ENCODE measurements at places on chromosomes 16 and 17.

DNA sequence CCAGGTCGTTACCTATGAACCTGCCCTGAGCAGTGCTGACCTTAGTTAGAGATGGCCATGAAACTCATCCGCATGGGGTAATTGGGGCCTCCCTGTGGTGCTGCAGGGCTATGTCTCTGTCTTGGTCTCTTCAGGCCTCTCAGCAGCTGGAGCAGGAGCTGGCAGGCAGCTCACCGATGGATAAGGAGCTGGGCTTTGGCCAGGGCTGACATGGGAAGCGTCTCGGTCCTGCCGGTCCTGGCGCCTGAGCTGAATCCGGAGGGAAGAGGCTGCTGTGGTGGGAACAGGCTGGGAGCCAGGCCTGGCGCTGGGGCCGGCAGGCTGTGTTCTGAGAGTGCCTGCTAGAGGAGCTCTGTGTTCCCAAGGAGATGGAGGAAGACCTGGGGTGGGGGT is 10.1 kb downstream of the IL32 start:
- no peaks in the 10 kb centered on the region for H3K4me1 ChIP-seq
- no peaks in the 10 kb centered on the region for H3K36me3 ChIP-seq
- no peak overlapping the region for H3K4me3 ChIP-seq
- DNase-seq, result no peak

DNA sequence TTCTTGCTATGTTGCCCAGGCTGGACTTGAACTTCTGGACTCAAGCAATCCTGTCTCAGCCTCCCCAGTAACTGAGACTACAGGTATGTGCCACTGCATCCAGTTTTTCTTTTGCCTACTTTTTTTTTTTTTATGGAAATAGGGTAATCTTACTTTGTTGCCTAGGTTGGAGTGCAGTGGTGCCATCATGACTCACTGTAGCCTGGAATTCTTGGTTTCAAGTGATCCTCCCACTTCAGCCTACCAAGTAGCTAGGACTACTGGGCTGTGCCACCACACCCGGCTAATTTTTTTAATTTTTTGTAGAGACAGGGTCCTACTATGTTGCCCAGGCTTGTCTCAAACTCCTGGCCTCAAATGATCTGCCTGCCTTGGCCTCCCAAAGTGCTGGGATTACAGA is 10.0 kb downstream of the LRRC36 start:
- H3K27me3 ChIP-seq, result no peaks in the 10 kb centered on the region
- no peak overlapping the region for H3K4me3 ChIP-seq
- no peaks in the 10 kb centered on the region for H3K36me3 ChIP-seq
- DNase-seq, result peak; percentile 15

GRCh38 chr16:75099075-75099667 is 17.4 kb downstream of the LDHD start:
- no peaks in the 10 kb centered on the region for H3K4me1 ChIP-seq
- H3K27ac ChIP-seq, result no peak overlapping the region
- no peaks in the 10 kb centered on the region for H3K27me3 ChIP-seq
- H3K4me3 ChIP-seq, result no peak overlapping the region
- no peaks in the 10 kb centered on the region for H3K36me3 ChIP-seq

GRCh38 chr17:54269881-54270280 is 447.2 kb downstream of the KIF2B start:
- no peak overlapping the region for H3K4me3 ChIP-seq
- no peaks in the 10 kb centered on the region for H3K4me1 ChIP-seq
- H3K27ac ChIP-seq, result no peak overlapping the region
- no peaks in the 10 kb centered on the region for H3K27me3 ChIP-seq
- DNase-seq, result no peak
- no peaks in the 10 kb centered on the region for H3K36me3 ChIP-seq

DNA sequence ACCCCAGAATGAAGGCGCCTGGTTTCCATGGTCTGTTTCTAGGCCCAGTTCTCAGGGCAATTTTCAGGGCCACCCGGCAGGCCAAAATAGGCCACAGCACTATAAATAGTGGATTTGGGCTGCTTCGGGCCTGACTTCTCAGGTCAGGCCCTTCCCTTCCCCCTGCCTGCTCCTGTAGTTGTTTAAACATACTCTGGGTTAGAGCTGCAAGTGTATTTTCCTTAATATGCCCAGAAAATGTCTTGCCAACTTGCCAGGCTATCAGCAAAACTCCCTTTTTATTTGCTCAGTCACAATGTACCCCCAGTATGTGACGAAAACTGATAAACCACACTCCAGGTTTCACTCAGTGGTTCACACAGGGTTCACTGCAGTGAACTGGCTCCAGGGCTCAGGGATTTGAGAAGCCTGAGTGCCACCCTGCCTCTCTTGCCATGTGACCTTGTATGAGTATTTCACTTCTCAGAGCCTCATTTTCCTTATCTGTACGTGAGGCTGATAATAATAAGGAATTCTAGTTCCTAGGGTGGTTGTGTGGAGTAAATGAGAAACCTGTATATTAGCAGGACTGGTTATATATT is 76.5 kb downstream of the GPRC5B start:
- no peaks in the 10 kb centered on the region for H3K27me3 ChIP-seq
- no peak overlapping the region for H3K4me3 ChIP-seq
- no peak overlapping the region for H3K27ac ChIP-seq
- H3K36me3 ChIP-seq, result no peaks in the 10 kb centered on the region
- peaks cover 10% of the 10 kb centered on the region for H3K4me1 ChIP-seq

DNA sequence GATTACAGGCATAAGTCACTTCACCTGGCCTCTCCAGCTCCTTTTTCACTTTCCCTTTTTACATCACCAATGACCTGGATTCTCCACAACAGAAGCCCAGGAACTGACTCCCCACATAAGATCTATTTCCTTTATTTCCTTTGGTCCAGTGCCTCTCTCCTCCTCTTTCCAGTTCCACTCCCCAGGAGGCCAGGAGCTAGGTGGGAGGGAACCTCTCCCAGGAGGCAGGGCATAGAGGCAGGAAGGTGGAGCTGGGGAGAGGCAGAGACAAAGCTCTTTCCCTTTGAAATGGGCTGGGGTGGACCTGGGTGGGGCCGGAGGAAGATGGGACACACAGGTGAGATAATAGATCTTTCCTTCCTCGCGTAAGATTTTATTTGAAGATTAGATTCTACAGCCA is 318.3 kb upstream of the TNRC6C start:
- no peak overlapping the region for H3K27ac ChIP-seq
- no peak overlapping the region for H3K4me3 ChIP-seq
- no peak for DNase-seq
- no peaks in the 10 kb centered on the region for H3K36me3 ChIP-seq
- no peaks in the 10 kb centered on the region for H3K4me1 ChIP-seq
- peaks cover 46% of the 10 kb centered on the region for H3K27me3 ChIP-seq

DNA sequence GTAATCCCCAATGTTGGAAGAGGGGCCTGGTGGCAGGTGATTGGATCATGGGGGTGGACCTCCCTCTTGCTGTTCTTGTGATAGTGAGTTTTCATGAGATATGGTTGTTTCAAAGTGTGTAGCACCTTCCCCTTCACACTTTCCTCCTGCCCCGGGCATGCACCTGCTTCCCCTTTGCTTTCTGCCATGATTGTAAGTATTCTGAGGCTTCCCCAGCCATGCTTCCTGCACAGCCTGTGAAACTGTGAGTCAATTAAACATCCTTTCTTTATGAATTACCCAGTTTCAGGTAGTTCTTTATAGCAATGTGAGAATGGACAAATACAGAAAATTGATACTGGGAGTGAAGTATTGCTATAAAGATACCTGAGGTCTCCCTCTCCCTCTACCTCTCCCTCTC is 29.4 kb downstream of the RNF112 start:
- no peak for DNase-seq
- no peaks in the 10 kb centered on the region for H3K27me3 ChIP-seq
- no peaks in the 10 kb centered on the region for H3K4me1 ChIP-seq
- H3K4me3 ChIP-seq, result no peak overlapping the region
- no peak overlapping the region for H3K27ac ChIP-seq

DNA sequence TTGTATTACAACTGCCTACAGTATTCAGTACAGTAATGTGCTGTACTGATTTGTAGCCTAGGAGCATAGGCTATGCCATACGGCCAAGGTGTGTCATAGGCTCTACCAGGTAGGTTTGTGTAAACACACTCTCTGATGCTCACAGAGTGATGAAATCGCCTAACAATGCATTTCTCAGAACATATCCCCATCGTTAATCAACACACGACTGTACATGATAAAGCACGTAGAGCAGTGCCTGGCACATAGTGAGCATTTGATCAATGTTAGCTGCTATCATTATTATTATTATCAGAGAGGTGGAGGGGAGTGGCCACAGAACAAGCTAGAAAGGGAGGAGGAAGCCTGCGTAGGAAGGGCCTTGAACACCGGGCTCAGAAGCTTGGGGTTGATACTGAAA is 81.1 kb upstream of the LHX1 start:
- H3K27ac ChIP-seq, result no peak overlapping the region
- no peak overlapping the region for H3K4me3 ChIP-seq
- peaks cover 10% of the 10 kb centered on the region for H3K27me3 ChIP-seq
- DNase-seq, result no peak

DNA sequence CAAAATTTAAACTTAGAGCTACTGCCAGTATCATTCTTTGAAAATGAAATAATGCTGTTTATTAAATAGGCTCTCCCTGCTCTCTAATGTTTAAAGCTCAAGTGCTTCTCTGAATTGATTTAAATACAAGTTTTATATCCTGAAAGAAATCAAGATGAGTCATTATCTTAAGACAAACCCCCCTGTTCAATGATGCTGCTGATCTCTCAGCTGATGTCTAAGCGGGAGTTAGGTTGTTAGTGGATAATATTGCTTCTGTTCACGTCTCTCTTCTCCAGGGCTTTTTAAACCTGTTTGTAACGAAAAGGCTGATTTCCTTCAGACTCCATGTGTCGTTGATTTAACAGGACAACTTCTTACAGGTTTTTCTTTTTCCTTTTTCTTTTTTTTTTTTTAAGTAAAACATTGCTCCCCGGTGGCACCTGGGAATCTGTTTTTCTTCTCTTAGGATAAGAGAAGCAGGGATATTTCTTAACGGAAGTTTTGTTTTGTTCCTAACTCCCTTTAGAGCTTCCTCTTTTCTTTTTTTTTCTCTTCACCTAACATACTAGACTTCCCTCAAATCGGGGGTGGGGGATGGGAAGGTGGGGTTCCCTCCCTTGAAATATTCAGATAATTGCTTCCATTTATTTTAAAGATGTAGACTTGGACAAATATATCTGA is 807 bp upstream of the LYRM9 start:
- H3K27ac ChIP-seq, result no peak overlapping the region
- H3K27me3 ChIP-seq, result peaks cover 8% of the 10 kb centered on the region
- no peaks in the 10 kb centered on the region for H3K36me3 ChIP-seq
- peak; percentile 22 for DNase-seq
- peaks cover 6% of the 10 kb centered on the region for H3K4me1 ChIP-seq
- H3K4me3 ChIP-seq, result no peak overlapping the region

DNA sequence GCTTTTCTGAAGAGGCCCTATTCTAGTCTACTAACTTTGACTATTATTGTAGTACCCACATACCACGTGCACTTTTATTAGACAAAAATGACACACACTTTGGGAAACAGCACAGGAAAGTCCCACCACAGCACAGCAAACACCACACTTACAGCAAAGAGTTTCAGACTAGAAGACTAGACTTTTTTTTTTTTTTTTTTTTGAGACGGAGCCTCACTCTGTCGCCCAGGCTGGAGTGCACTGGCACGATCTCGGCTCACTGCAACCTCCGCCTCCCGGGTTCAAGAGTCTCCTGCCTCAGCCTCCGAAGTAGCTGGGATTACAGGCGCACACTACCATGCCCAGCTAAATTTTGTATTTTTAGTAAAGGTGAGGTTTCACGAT is 20.1 kb downstream of the YWHAE start:
- H3K4me1 ChIP-seq, result peaks cover 62% of the 10 kb centered on the region
- H3K27ac ChIP-seq, result peak overlapping the region; percentile 31
- DNase-seq, result peak; percentile 50
- H3K36me3 ChIP-seq, result no peaks in the 10 kb centered on the region
- no peaks in the 10 kb centered on the region for H3K27me3 ChIP-seq

GRCh38 chr17:1145311-1145986 is 34.3 kb downstream of the ABR start:
- DNase-seq, result no peak
- no peak overlapping the region for H3K27ac ChIP-seq
- no peaks in the 10 kb centered on the region for H3K36me3 ChIP-seq

DNA sequence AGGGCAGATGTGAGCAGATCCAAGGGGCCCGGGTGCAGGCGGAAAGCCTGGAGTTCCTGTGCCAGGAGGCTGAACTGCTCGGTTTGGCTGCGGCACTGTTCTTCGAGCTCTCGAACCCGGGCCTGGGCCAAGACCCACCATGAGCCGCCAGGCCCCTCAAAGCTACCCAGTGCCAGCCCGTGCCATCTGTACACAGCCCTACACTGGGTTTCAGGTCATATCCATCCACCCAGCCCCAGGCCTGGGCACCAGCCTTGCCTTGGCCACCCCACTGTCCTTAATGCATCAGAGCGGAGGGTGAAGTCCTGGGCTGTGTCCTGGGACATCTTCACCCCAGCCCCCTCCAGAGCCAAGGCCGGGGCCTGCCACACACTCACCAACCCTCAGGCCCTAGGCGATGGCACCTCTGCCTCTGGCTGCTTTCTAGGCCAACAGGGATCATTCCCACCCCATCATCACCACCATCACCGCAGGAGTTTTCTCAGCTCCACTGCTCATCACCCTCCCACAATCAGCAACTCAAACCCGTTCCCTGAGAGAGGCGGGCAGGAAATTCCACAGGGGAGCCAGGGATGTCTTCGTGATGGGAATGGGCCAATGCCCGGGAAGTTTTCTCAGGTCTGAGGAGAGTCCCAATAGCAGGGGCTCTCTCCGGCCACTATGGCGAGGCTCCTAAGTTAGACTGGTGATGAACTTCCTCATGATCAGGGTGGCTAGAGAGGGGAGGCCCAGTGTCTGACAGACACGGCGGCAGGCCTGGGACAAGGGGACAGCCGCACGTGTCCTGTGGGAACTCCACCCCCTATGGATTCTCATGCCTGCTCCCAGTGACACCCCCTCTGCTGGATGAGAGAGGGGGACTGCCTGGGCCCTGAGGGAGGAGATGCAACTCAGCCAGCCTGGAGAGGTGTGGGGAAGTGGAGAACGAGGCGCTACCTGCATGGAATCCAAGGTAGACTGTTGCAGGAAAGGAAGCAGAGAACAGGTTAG is 9.1 kb downstream of the TSPOAP1 start:
- H3K4me1 ChIP-seq, result no peaks in the 10 kb centered on the region
- H3K4me3 ChIP-seq, result no peak overlapping the region
- no peaks in the 10 kb centered on the region for H3K27me3 ChIP-seq
- no peak overlapping the region for H3K27ac ChIP-seq

- no peak overlapping the region for H3K4me3 ChIP-seq
- H3K36me3 ChIP-seq, result peaks cover 16% of the 10 kb centered on the region
- no peaks in the 10 kb centered on the region for H3K4me1 ChIP-seq
- no peak for DNase-seq
- no peaks in the 10 kb centered on the region for H3K27me3 ChIP-seq
Observed at GRCh38 chr17:58506354-58507080, 7.9 kb downstream of the MTMR4 start.

Data from GM23248 (cell line).